HFF-Myc (cell line): ENCODE measurements at places on chromosomes 12 and 14.

GRCh38 chr12:21169878-21170472 is 39.0 kb downstream of the SLCO1B1 start:
- peak; percentile 3 for DNase-seq

GRCh38 chr14:89881839-89882238 is 72.7 kb downstream of the EFCAB11 start:
- DNase-seq = no peak

DNA sequence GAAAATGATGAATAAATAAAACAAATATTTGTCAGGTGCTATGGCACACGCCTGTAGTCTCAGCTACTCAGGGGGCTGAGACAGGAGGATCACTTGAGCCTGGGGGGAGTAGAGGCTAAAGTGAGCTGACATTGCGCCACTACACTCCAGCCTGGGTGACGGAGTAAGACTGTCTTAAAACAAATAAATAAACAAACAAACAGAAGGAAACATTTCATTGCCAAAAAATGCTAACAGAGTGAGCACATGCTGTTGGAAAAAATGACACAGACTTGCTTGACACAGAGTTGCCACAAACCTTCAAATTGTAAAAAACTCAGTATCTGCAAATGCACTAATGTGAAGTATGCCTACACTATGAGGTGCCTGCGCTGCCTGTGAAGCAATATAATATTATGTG is 50.8 kb upstream of the AP4S1 start:
- no peak for DNase-seq

DNA sequence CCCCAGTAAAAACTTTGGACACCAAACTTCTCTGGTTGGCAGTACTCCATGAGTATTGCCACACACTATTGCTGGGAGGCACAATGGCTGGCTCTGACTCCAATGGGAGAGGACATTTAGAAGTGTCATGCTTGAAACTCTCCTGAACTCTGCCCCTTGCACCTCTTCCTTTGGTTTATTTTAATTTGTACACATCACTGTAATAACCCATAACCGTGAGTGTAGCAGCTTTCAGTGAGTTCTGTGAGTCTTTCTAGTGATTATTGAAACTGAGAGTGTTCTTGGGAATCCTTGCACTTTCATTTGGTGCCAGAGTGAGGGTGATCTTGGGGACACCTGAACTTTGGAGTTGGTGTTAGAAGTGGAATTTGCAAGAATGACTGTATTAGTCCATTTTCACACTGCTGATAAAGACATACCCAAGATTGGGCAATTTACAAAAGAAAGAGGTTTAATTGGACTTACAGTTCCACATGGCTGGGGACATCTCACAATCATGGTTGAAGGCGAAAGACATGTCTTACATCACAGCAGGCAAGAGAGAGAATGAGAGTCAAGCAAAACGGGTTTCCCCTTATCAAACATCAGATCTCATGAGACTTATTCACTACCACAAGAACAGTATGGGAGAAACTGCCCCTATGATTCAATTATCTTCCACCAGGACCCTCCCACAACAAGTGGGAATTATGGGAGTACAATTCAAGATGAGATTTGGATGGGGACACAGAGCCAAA is 41.3 kb upstream of the CEP83 start:
- no peak for DNase-seq

DNA sequence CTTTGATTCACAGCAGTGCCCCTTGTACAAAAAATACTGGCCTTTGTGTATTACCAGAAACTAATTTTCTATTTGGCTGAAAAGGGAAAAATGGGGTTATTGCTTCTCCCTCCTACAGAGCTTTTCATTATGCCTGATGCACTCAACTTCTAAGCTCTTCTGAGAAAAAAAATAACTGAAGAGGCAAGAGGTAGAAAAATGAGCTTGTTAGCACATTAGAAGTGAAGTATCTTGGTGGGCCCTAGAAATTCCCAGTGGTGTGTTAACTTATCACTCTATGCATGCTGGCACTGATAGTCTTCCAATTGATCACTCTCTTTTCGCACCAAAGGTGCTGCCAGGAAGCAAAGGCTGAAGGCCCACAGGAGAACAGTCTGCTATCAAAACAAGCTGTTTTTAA is 17.1 kb downstream of the INSM2 start:
- no peak for DNase-seq

- no peak for DNase-seq
These were observed 27.0 kb downstream of the SINHCAF start for GRCh38 chr12:31298922-31299321.

DNA sequence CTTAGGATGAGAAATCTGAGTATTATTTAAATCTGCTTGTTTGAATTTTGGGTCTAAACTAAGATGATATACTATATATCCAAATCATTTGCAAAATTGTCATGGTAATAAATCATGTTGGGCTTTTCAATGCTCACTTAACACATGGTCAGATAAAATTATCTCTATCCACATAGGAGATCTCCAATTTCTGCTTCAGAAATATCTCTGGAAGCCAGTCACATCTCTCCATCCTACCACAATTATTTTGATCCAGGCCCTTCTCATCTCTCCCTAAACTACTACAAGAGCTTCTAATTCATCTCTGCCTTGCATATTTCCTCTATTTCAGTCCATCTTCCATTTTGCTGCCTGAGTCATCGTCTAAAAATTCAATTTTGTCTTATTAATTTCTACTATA is 3.8 kb downstream of the DCN start:
- DNase-seq = no peak

DNA sequence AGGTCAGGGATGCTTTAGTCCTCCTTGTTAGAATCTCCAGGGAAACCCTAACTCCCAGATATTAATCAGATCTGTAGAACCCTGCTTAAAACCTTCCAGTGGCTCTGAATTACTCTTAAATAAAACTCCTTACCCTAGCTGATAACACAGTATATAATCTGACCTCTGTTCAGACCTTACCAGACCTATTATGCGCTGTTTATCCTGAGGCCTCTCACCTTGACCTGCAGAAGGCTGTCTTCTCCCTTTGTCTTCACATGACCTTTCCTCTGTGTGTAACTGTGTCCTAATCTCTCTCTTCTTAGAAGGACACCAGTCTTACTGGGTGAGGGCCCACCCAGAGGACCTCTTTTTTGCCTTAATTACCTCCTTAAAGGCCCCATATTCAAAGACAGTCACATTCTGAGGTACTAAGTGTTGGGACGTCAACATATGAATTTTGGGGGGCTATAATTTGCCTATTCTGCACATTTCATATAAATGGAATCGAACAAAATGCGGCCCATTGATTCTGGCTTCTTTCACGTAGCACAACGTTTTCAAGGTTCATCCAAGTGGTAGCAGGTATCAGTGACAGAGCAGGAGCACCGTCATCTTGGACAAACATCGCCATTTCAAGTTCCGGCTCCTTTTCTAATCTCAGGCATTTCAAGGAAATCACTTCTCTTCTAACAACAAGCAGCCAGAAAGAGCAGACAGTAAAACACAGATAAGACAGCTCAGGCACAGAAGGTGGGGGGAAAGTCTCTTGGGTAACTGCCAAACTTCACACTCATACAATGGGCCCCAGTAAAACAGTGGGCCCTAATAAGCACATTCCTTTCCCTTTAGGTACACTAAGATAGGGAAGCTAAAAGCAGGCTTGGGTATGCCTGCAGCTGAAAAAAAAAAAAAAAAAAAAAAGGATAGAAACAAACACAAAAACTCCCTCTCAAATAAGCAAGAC is 200.2 kb upstream of the NUDT4 start:
- no peak for DNase-seq

DNA sequence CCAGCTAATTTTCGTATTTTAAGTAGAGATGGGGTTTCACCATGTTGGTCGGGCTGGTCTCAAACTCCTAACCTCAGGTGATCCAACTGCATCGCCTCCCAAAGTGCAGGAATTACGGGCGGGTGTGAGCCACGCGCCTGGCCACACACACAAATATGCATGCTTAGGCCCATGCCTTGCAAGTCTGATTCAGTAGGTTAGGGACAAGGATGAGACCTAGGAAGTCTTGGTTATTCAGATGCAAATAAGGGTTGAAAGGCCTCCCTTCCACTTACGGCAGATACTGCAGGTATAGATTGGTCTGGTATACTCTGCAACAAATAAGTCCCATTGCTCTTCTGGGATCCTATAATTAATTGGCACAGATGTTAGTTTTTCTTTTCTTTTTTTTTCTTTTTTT is 32.9 kb downstream of the TXNRD1 start:
- no peak for DNase-seq

- no peak for DNase-seq
These were observed 366.7 kb downstream of the DUSP6 start for GRCh38 chr12:88985631-88986030.

DNA sequence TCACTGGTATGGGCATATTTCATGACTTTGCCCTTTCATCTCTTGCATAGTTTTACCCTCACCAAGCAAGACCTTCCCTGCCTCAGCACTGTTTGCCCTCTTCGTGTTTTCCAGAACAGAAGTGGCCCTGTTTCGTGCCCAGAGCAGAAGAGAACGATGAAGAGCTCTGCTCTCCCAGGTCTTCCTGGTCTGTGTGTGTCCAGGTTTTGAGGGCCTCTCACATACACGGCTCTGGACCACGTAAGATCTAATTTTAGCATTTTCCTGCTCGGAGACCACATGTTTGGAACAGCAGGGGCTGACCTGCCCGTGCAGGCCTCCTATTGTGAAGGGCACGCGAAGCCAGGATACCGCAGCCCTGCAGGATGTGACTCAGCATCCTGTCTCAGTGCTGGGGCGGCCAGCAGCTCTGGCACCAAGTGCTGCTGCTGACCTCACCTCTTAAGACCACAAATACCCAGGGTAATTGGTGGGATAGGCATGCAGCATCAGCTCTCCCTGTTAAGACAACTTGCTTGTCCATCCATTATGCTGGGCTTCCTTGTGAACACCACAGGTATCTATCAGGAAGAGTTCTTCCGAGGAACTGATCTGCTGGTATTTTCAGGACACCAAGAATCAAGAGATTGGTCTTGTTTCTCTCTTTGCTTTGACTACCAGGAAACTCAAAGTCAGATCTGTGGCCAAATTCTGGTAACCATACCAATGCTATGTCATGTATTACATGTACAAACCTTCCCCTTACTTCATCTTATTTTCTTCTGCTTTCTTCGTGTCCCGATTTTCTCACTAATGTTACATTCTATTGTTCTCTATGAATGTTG is 19.0 kb downstream of the SSH1 start:
- peak; percentile 99 for DNase-seq

DNA sequence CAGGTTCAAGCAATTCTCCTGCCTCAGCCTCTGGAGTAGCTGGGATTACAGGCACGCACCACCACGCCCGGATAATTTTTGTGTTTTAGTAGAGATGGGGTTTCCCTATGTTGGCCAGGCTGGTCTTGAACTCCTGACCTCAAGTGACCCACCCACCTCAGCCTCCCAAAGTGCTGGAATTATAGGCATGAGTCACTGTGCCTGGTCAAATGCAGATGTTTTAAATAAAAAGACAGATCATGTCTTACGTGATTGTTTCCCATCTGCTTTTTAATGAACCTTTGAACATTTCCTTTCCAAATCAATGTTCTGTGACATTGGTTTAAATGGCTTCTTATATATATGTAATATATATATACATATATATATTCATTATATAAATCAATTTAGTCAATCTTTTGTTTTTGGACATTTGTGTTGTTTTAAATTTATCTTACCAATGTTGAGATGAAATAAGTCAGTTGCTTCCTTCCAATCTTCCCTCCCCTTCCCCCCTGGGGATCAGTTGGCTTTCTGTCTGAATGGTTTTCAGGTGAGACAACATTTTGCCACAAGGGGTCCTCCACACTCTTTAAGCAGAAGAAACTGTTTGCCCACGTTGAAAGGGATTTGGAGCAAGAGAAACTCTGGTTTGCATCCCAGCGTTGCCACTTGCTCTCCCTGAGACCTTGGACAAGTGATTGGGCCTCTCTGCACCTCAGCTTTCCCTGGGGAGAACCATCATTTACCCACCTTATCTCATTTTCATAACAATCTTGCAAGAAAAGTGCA is 47.6 kb upstream of the RBM19 start:
- peak; percentile 40 for DNase-seq

DNA sequence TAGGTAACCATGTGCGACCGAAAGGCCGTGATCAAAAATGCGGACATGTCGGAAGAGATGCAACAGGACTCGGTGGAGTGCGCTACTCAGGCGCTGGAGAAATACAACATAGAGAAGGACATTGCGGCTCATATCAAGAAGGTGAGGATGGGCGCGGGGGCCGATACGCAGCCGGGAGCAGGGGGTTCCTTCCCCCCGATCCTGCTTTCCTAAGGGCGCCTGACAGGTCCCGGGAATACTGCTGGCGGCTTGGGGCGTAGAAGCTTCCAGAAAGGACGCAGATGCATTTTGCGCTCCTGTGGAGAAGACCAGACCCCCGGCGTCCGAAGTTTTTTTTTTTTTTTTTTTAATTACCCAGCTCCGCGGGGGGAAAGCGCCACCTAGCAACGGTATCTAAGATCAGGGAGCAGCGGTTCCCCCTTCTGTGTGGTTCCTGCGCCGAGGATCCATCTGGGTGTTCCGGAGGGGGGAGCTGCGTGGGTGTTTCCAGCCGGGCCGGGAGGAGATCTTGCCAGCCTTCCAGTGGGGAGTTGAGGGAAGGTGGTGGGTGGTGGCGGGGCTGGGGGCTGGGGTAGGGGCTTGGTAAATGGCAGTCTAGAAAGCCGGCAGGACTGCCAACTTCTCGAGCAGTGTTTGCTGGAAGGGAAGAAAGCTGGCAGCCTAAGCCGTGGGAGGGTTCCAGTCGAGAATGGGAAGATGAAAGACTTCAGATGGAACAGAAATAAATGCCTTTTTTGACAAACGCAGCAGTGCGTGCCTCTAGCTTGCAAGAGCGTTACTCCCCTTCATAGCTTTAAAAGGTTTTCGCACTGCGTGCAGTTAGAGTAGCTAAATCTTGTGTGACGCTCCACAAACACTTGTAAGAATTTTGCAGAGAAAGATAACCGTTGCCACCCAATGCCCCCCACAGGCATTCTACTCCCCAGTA is 764 bp downstream of the DYNLL1 start:
- DNase-seq = peak; percentile 11

- DNase-seq = peak; percentile 15
These were observed 13.7 kb upstream of the OR6J1 start for GRCh38 chr14:22657861-22658260.

GRCh38 chr14:41636492-41637392 is 30.1 kb downstream of the LRFN5 start:
- DNase-seq = no peak

GRCh38 chr12:131442337-131442918 is 268.5 kb upstream of the SFSWAP start:
- no peak for DNase-seq

- DNase-seq = peak; percentile 92
These were observed 9.3 kb downstream of the SYNE3 start for GRCh38 chr14:95507174-95507573.

- DNase-seq = peak; percentile 86
These were observed 3.4 kb upstream of the TRAFD1 start for GRCh38 chr12:112121780-112122565.

- DNase-seq = no peak
These were observed 14.0 kb downstream of the GTSF1 start for GRCh38 chr12:54459355-54459754.

DNA sequence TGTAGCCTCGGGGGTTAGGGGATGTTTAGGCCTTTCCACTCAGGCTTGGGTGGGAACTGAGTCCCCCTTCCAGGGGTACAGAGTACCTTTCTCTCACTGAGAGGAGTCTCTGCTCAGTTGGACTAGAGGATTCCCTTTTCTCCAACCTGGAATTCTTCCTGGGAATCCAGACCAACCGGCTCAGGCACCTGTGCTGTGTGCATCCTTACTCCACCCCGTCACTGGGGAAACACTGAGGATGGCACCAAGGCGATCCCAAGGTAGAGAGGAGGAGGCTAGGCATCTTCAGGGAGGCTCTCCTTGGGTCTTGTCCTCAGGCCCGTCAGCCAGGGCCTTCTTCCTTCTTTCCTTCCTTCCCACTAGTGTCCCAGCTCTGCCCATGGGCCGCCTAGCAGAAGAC is 871 bp upstream of the TGM1 start:
- no peak for DNase-seq

- no peak for DNase-seq
These were observed 29.1 kb downstream of the PAWR start for GRCh38 chr12:79661629-79662028.
